ENCODE measurements at places on chromosomes 16 and 17.

DNA sequence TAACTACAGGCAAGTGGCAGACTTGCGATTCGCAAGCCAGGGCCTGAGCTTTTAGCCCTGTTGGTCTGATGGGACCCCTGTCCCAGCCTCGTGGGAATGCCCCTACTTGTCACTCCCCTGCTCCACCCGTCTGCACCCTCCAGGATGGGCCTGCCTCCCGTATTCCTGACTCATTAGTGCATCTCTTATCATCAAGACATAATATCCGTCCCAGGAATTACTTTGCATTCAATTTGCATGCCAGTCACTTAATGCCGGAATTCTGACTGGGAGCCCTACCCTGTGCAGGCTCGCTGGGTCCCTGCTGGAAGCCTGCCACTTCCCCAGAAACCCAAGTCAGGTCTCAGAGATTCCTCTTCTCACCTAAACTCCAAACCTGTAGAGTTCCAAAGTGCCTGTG, 3.3 kb downstream of the PRSS53 start:
- DNase-seq: no peak

GRCh38 chr17:38341035-38341721, 2.6 kb downstream of the GPR179 start:
- DNase-seq: peak; percentile 81

DNA sequence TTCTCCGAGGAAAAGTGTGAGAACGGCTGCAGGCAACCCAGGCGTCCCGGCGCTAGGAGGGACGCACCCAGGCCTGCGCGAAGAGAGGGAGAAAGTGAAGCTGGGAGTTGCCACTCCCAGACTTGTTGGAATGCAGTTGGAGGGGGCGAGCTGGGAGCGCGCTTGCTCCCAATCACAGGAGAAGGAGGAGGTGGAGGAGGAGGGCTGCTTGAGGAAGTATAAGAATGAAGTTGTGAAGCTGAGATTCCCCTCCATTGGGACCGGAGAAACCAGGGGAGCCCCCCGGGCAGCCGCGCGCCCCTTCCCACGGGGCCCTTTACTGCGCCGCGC, at the start of gene ERBB2:
TSS of gene ERBB2 (plus strand) at position 247 of the 330 bp plus-strand sequence. CDS start 175 bp downstream, outside the sequence.
- no peak for DNase-seq

DNA sequence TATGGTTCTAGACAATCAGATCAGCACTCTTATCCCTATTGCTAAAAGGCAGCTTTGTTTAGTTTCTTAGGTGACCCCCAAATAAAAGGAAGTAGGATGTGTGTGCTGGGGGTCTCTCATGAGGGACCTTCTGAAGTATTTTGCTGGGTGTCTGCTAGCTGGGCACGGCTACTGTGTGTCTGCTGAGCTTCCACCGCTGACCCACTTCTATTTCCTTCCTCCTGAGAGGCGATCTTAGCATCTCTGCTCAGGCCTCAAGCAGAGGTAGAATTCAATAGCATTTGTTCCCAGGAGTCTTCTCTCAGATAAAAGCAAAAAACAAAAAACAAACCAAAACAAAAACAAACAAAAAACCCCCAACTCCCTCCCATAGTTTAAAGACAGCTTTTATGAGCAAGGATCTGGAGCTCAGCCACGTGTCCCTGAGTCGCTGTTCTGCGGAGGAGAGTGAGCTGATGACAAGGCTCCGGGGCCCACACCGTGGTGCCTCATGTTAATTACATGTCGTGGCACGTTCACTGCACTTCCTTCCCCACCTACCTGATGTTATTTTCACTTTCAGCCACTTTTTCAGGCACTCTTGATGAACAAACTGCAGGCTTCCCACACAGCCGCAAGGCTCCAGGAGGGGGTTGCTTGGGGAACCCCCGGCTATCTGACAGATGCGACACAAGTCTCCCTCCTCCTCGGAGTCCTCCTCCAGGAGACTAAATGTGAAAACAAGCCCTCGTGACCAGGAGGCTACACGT, 83.5 kb downstream of the MARCHF10 start:
- DNase-seq: no peak

DNA sequence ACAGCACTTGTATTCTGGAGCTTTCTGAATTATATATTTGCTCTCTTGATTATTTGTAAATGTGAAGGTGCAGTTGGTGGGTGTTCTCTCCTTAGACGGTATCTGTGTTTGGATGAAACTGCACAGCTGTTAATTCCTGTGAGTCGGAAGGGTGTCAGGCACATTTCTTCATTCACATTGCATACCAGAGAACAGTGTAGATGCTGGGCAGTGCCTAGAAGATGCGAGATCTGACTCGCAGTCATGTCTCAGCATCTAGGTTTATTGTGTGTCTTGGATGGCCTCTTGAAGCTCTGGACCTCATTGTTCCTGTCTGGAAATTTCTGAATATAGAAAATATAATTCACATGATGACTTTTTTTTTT, 61.2 kb downstream of the CLEC16A start:
- no peak for DNase-seq

DNA sequence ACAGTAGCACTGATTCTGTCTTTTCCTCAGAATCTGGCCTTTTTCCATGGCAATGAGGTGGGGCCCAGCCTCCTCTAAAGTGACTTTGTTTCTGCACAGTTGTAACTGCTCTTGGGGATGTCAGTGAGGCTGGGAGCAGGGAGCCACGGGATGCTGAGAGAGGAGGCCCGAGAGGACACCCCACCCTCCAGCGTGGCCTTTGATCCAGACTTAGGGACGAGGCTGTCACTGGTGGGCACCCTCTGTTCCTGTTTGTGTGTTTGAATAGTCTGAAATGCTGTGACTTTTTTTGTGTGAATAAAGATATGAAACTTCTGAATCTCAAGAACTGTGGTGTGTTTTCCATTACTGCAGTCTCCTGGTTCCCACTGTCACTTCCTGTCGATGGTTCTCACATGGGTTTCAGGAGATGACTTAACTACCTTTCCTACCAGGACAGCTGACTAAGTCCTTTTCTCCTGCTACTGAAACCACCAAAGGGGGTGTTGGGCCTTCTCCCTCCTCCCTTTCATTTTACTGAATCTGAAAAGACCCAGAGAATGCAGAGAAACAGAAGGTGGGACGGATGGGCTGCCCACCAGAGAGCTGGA, 18.6 kb downstream of the KCTD2 start:
- DNase-seq: no peak

DNA sequence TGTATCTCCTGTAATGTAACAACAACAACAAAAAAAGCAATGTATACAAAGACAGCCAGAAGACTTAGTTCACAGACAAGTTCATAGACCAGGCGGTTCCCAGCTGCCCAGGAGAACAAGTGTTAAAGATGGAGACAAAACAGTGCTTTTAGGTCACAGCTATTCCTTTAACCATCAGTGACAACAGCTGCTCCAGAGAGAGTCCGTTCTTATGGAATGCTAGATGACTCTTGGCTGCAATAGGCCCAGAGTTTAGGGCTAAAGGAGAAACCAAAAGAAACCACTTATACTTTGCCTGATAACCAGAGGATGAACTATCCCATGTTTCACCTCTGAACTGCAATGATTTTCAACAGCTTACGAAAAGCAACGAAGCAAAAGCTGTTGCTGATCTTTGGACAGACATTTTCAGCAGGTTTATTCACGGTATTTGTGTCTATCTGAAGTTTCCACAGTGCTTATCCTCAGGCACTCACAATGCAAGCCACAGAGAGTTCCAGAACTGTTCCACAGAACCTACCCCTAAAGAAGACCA, 6.0 kb downstream of the ZCCHC14 start:
- DNase-seq: no peak

- DNase-seq: no peak
Measured at GRCh38 chr16:25060920-25061319, 45.8 kb upstream of the ARHGAP17 start.

- peak; percentile 74 for DNase-seq
Measured at GRCh38 chr16:14186007-14186794, 115.1 kb downstream of the MRTFB start.

DNA sequence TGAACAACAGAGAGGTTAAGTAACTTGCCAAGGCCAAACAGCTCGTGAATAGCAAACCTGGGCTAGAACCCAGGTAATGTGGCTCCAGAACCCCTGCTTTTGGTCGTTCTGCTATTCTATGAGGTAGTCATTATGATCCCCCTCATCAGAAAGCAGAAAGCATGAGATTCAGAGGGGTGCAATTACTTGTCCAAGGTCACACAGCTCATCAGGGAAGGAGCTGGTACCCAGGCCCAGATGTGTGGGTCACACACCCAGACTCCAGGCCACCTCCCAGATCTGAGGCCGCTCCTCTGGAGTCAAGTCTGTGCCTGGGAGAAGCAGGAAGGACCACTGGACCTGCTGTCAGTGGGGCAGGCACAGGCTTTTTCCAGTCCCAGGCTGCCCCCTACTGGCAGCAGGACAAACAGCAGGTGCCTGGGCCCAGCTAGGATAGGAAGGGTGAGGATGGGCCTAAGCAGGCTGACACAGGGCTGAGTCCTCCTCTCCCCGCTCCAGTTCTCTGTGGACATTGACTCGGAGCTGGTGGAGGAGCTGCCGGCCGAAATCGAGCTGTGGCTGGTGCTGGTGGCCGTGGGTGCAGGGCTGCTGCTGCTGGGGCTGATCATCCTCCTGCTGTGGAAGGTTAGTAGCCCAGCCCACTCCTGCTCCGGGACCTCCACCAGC, 7.8 kb upstream of the PDK2 start:
- DNase-seq: peak; percentile 18
